ENCODE measurements at places on chromosomes 3 and 15.

GRCh38 chr15:92294759-92295158 is 98.9 kb upstream of the ST8SIA2 start:
- no peak for DNase-seq

DNA sequence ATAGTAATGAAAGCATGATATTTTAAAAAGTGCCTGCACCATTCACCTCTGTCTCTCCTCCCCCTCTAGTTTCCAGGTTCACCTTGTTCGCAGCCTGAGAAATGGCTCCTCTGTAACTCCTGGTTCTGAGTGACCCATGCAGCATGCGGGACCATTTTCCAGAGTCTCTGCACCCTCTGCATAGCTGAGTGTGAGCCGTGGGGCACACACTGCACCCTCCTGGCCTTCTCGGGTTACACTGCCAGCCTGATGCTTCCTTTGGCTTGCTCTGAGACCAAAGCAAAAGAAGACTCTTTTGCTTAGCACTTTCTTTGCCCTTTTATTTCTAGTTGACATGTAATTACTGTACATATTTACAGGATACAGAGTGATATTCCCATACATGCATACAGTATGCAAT is 287.3 kb downstream of the GABRG3 start:
- DNase-seq: no peak

DNA sequence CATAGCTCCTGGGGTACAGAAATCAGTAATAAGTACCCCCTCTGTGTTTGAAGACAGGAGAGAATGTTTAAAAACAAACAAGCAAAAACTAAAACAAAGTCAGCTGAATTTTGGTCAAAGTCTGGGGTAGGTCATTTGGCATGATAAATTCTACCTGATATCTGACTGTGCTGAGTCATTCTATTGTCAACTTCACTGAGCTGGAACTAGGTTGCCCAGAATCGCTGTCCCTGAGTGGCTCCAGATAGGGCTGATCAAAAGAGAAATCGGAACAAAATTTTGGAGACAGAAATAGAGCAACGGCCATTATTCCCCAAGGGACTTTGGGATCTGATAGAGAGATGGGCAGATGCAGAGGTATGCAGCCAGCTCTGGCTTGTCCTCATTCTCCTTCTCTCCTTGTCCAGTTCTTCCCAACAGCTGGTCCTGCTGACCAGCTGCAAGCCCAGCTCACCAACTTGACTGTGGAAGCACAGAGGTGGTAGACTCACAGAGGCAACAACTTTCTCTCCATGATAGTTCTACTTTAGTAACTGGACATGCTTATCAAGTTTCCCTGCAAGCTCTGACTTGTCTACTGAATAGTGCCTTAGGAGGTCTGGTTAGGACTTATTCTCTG is 57.3 kb upstream of the MYRIP start:
- no peak for DNase-seq

DNA sequence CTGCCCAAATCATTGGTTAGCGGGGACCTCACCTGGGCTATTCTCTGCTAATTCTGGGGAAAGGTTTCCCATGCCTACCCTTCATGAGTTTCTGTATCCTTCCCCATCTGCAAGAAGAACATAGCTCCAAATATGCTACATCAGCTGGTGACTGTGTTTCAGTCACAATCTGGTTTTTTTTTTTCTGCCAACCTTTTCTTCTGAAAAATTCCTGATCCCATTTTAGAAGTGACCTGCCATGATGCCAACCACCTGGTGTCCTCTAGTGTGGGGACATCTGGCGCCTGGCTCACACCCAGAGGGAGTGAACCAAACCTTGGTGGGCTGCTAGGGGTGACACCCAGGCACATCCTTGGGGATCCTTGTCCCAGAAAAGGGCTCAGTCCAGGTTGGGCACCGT is 76.1 kb downstream of the CHRD start:
- DNase-seq: no peak

DNA sequence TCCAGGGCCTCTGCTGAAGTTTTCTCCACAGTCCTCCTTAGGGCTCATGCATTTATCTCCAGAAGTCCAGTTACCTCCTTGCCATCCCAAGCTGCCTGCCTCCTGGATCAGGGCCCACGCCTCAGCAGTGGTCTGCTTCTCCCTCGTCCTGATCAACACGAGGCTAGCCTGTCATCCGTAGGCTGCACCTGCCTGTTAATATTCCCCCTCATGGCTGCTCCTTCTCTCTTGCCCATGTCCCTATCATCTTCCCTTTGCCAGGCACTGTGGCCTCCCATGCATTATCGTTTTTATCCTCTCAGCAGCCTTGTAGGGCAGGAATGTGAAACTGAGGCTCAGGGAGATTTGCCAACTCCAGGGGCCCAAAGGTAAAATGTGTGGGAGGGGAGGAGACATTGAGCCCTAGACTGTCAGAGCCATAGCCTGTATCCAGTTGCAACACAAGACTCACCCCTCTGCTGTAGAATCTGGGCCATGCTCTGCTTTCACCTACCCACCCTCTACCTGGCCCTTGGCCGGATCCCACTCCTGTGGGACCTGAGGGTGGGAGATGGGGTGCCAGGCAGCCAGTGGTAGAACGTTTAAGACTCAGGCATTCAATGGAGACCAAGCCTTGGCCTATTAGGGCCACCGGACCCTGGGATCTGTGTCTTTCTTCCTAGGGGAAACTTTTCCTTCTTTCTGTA is 4.6 kb downstream of the GRM2 start:
- no peak for DNase-seq

DNA sequence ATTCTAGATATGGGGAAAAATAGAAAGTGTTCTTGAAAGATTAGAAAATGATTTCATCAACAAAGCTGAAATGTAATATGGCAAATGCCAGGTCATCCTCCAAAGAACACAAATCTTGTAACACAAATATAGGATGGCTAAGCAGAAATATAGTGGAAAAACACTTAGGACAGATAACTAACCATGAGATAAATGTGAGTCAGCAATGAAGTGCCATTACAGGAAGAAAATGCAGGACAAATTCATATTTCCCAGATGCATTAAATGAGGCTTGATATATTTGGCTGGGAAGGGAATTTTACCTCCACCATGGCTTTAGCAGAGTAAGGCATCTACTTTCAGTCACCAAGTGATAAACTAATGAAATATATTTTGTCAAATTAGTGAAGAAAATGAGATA is 92.8 kb upstream of the SEMA6D start:
- no peak for DNase-seq

GRCh38 chr3:4772858-4773257 is 206.4 kb upstream of the BHLHE40 start:
- no peak for DNase-seq

- DNase-seq: no peak
Observed at GRCh38 chr3:71602256-71602655, 18.7 kb upstream of the FOXP1 start.

- no peak for DNase-seq
Observed at GRCh38 chr3:122063908-122064307, 8.7 kb downstream of the CD86 start.

- DNase-seq: no peak
Observed at GRCh38 chr3:58051196-58051595, 43.0 kb downstream of the FLNB start.

DNA sequence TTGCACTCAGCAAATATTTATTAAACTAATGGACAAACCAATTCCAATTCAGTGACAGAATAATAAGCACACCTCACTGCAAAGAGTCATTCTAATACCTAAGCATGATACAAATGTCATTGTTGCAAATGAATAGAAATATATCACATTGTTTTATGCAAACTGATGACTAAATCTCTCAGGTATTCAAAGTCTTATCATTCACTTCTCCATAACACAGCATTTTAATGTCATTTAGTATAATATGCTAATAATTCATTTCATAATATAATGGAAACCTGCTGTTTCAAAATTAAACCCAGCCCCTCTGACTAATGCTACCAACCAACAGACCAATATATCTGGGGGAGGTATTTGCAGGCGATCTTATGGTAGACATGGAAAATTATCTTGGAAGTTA is 71.8 kb downstream of the FGF7 start:
- no peak for DNase-seq

GRCh38 chr3:197365586-197365985 is 67.2 kb upstream of the DLG1 start:
- no peak for DNase-seq
